C1 segment of cervical spinal cord (tissue), 14 donors: ENCODE measurements at places on chromosomes 3 and 15.

- DNase-seq: no peak
These were observed 93.2 kb downstream of the GHSR start for GRCh38 chr3:172354931-172355499.

DNA sequence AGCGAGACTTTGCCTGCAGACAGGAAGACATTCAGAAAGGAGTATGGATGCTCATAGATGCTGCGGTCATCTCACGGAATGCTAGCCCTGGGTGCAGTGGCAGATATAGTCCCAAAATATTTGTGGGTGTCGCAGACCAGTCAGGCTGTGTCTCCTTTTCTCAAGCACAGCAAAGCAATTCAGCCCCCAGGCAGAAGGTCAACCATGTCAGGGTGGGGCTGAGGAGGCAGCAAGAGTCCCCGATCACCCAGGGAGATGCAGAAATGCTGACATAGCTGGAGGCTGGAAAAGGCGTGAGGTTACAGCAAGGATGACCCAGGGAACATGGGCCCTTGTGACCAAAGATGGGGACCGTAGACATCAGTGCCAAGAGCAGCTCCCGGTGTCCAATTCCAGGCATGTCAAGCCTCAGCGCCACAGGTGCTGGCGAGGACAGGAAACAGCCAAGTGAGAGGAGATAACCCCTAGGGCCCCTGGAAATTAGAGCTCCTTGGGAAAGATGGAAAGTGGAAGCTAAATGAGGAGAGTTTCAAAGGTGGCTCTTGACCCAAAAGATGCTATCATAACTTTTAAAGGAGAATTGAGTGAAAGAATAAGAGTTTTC, 81.2 kb upstream of the ABHD17C start:
- DNase-seq: no peak

DNA sequence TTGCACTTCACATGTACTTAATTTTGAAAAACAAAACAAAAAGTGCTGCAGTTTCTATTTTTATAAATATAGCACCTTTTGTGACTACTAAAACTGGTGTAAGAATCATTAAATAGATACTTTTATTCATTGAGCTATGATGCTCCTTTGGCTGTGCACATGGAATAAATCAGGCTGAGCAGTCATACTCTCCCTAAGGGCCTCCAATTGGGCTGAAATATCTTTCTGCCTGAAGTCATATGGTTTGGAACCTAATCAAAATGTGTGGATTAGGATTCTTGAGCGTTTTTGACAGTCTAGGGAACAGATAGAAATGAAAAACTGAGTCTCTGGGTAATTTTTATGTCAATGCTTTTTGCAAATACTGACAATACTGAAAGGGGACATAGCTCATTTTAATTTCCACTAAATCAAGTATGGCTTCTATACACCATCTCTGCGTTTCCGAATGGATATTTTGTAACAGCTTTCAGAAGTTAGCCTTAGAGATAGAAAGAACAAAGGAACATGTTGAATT, 392.2 kb upstream of the ROBO1 start:
- DNase-seq: no peak

GRCh38 chr3:190646996-190647395, 133.1 kb downstream of the IL1RAP start:
- no peak for DNase-seq

- no peak for DNase-seq
These were observed 113.4 kb downstream of the CD47 start for GRCh38 chr3:107977221-107978130.

- DNase-seq: no peak
These were observed 75.8 kb downstream of the FBN1 start for GRCh38 chr15:48569591-48570302.

DNA sequence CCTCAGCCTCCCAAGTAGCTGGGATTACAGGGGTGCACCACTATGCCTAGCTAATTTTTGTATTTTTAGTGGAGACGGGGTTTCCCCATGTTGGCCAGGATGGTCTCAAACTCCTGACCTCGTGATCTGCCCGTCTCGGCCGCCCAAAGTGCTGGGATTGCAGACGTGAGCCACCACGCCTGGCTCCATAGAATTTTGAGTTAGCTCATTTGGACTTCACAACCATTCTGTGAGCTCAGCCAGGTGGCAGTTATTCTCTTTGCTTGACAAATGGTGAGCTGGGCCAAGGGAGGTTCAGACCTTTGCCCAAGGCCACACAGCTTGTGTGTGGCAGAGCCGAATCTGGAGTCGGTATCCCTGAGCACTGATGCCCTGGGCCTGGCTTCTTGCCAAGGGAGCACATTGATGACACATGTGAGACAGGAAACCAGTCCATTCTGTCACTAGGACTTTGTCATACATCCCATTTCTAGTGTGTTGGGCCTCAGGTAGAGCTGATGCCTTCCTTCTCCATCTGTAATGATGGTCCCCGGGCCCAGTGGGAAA, 17.6 kb downstream of the PODXL2 start:
- DNase-seq: no peak

- DNase-seq: no peak
These were observed 6.6 kb upstream of the RHCG start for GRCh38 chr15:89502867-89503595.

- DNase-seq: no peak
These were observed 33.4 kb upstream of the RAB6B start for GRCh38 chr3:133928903-133929607.

DNA sequence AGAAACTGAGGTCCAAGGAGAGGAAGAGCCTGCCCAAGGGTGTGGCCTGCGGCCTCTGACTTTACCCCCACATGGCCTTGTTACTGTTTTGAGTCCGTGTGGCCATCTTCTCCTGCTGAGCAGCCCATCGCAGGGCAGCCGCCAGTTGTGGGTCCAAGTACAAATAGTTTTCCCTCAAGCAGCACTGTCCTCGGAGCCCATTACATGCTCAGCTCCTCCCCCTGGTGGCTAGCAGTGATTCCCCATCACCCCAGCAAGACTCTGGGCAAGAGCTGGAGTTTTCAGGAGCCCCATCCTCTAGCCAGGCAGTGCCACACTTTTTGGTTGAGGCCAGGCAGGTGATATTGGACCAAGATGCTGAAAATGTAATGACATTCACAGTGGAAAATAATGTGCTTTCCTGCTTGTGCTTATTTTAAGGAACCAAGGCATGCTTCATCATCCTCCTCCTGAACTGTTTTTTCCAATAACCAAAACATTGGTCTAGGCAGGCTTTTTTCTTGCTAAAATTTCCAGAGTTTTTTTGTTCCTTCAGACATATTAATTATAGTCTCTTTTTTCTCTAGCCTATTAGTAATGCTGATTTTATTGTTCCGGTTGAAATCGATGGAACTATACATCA, 23.2 kb upstream of the VILL start:
- DNase-seq: no peak

DNA sequence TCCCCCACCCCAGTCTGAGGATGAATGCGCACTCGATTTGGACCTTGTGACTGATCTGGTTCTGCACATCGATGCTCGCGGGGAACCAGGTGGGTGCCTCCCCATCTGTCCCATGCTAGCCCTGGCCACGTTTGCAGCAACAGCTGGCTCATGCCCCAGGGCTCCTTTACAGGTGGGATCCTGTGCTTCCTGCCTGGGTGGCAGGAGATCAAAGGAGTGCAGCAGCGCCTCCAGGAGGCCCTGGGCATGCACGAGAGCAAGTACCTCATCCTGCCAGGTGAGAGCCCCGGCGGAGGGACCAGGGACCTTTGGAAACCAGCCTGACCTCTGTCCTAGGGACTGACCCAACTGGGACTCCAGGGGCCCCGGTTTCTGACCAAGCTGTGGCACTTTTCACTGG, 44.3 kb downstream of the DHX30 start:
- no peak for DNase-seq

DNA sequence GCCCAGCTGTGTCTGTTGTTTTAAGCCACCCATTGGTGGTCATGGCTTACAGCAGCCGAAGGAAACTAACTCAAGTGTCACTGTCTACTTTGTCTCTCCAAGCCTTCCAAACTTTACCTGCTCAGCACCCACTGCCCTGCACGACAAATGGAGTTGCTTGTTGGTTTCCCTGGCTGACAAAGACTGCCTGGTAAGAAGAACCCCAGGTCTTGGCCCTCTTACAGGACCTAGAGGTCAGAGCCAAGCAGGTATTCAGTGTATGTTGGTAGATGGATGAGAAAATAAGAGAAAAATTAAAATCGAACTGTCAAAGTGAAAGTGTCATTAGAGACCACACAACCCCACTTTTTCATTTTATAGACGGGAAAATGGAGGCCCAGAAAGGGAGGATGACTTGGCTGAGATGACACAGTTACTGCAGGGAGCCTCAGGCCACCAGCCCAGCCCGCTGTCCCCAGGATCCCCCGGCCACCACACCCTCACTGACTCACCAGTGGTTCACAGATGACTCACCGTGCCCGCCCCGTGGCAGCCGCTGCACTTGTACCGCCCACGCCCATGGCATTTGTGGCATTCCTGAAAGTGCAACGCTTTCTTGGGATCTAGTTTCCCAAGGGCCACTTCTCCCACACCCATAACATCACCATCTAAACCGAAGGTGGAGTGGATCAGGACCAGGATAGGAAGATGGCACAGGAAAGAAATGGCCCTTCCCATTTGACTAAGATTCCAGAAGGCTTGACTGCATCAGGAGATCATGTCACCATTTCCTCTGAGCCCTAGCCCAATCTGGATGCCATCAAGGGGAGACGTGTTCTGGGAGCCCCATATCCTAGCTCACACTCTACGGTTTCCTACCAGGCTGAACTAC, 15.2 kb downstream of the SSUH2 start:
- DNase-seq: no peak

DNA sequence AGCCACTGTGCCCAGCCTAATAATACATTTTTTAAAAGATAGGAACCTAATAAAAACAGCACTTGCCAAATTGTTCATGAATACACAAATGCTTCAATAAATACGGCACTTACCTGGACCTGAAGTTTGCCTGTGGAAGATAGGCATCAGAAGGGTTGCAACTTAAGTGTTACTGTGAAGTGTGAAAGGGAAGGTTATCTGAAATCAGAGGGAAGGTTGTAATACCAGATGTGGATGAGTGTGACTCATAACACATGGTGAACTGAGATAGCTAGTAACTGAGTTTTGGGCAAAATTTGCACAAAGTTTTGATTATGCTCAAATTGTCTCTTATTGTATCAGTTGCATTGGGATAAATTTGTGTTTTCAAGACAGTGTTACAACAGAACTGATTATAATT, 68.0 kb downstream of the ATP11B start:
- DNase-seq: no peak

- DNase-seq: no peak
These were observed 9.9 kb upstream of the CLK3 start for GRCh38 chr15:74605795-74606150.

- no peak for DNase-seq
These were observed 23.0 kb downstream of the TLNRD1 start for GRCh38 chr15:81023483-81024264.

GRCh38 chr3:179045719-179046402, 25.7 kb downstream of the ZMAT3 start:
- DNase-seq: no peak

- DNase-seq: no peak
These were observed 671 bp upstream of the DCUN1D1 start for GRCh38 chr3:182981038-182981380.

GRCh38 chr3:188567478-188568195, 413.7 kb downstream of the LPP start:
- DNase-seq: no peak

DNA sequence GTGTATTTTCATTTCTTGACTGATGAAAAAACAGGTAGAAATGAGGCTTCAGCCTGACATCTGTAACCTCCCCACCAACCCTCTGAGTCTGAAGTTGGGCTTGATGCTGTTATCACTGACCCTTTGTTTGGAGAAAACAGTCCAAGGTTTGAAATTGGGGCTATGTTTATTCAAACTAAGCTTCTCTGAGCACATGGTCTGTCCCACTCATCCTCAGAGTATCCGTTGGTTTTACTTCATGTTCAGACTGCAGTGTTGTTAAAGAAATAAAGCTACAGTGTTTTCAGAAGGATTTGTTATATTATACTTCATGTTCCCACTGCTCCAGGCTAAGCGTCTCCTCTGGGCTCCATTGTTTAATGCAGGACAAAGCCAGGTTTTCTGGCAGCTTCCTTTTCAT, 6.0 kb downstream of the MAPKBP1 start:
- no peak for DNase-seq

GRCh38 chr3:132228923-132229322, 88.3 kb upstream of the ACP3 start:
- no peak for DNase-seq

- DNase-seq: no peak
These were observed 230.6 kb downstream of the MECOM start for GRCh38 chr3:169432708-169433432.

- DNase-seq: no peak
These were observed 63.4 kb upstream of the ANKRD28 start for GRCh38 chr3:15861163-15861562.

- no peak for DNase-seq
These were observed 798.7 kb downstream of the DIPK2A start for GRCh38 chr3:144770281-144770680.
